NCI-H1048 (cell line): ENCODE measurements at places on chromosomes 7 and 10.

GRCh38 chr10:15168291-15168785 is at the start of gene NMT2:
TSS of gene NMT2 (minus strand) at chr10:15168693. CDS start at chr10:15168612, 81 bp downstream.
- peak; percentile 75 for DNase-seq

- no peak for DNase-seq
Measured at GRCh38 chr7:29471444-29472138, 92.0 kb upstream of the PRR15 start.

- no peak for DNase-seq
Measured at GRCh38 chr7:17159500-17160037, 138.9 kb upstream of the AHR start.

DNA sequence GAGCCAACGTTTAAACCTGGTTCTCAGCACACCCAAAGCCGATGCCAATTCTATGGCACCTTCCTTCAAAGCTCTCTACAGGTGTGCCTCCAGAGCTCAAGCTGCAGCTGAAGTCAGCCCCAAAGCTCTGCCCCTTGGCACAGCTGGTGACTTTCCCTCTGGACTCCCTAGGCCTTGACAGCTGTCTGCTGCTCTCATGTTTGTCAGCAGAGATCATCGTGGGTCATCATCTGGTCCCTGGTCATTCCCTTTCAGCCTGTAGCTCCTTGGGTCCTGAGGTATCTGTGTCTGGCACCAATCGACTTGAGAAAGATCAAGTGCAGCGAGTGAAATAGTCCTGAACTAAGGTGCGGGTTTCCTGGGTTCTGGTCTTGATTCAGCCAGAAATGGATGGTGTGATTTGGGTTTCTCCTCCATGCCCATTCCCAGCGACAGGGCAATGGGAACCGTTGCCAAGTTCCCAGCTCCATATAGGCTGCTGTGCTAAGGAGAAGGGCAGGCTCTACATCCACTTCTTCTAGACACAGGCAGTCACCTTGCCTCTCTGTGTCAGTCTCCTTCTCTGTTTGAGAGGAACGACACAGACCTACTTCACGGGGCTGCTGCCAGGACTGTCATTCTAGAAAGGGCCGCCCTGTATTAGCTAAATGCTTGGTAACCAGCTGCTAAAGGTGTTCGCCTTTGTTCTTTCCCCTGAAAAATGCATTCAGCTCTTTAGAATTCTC is 3.6 kb downstream of the PKD1L1 start:
- no peak for DNase-seq

DNA sequence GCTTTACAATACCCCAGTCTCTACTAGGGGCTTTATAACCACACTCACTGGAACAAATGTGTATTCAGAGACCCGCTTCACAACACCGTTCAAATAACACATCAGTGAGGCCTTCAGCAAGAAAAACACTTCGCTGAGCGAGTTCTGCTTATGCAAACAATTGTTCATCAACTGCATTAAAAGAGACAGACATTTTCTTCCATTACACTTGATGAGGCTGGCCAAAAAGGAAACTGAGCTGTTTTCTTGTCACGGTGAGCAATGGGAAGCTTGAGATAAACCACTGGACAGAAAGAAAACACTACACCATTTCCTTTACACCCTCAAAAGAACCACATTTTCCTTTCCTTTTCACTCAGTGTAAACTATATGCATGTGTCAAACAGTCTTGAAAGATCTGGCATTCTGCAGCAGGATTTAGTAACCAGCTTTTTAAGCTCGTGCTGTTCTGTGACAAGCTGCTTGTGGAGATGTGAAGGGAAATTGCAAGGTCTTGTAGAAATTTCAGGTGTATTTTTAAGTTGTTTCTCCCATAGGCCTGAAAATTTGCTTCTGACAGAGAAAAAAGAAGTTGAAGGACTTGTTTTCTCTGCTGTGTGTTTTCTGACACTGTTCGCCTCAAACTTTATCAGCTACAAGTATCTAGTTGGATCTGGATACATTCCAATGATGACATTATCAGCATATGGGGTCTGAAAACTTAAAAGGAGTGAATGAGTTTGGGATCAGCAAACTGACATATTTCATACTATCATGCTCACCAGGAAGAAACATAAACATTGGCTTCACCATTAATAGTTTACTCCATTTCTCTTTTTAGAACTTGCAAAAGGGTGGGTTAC is 693.1 kb downstream of the PARD3 start:
- no peak for DNase-seq

GRCh38 chr7:43572516-43573049 is 10.3 kb upstream of the STK17A start:
- DNase-seq, result no peak

DNA sequence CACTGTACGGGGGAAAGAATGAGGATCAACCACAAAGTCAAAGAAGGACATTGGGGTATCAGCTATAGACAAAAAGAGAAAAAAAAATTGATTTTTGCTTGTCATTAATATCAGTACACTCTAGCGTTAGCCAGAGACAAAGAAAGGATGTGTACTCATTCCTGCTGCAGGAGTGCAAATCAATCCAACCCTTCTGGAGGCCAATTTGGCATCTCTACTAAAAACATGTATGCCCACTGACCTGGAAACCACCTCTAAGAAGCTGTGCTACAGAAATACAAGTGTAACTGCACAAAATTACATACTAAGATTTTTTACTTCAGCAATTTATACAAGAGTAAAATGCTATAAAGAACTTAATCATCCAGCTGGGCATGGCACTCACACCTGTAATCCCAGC is 13.6 kb downstream of the NSMCE4A start:
- no peak for DNase-seq

DNA sequence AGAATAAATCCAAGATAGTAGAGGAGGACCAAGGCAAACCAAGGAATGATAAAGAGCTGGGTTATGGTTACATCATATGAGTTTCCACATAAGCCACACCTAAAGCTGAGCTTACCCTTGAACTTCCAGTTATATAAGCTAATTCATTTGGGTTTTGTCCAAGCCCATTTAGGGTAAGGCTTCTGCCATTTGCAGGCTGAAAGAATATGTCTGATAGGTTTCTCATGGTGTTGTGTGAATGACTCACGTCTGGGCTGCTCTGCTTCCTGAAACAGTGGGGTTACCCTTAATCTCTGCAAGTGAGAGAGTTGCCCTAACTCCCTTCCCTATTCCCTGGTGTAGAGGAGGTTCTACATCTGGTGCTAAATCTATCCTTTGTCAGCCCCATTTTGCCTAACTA is 60.8 kb downstream of the PTTG1IP2 start:
- DNase-seq, result no peak

DNA sequence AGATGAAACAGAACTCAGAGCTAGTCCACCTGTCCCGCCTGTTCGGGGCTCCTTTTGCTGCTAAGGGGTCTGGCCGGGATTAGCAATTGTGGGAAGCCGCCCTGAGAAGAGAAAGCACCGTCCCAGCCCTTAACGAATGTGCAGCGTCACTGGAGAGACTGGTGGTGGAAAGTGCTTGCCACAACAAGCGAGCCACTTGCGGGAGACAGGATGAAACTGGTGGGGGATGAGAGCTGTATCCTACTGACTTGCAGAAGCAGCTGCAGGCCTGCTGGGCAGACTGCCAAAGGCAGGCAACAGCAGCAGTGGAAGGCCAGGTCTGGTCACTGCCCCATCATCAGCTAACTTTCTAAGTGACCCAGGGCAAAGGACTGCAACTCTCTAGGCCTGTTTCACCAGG is 95.4 kb downstream of the FAM53B start:
- DNase-seq, result no peak

DNA sequence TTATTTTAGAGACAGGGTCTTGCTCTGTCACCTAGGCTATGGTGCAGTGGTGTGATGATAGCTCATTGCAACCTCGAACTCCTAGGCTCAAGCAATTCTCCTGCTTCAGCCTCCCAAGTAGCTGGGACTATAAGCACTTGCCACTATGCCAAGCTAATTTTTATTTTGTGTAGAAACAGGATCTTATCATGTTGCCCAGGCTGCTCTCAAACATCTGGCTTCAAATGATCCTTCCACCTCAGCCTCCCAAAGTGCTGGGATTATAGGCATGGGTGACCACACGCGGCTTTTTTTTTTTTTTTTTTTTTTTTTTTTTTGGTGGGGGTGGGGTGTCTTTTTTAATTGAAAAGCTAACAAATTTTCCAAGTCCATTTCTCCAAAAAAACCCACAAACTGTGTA is 18.4 kb downstream of the HPS6 start:
- DNase-seq, result no peak

DNA sequence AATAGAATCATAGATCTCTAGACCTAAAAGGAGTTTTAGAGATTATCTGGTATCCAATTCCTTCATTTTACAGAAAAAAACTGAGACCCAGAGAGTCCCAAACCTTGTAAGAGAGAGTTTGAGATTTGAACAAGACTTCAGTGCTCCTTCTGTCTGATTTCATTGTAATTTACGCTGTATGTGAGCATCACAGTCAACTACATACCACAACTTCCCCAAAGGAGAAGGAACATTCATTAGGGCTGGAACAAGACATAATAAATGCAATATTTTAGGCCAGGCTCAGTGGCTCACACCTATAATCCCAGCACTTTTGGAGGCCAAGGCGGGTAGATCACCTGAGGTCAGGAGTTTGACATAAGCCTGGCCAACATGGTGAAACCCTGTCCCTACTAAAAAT is 17.3 kb upstream of the PRKAR2B start:
- DNase-seq, result no peak

DNA sequence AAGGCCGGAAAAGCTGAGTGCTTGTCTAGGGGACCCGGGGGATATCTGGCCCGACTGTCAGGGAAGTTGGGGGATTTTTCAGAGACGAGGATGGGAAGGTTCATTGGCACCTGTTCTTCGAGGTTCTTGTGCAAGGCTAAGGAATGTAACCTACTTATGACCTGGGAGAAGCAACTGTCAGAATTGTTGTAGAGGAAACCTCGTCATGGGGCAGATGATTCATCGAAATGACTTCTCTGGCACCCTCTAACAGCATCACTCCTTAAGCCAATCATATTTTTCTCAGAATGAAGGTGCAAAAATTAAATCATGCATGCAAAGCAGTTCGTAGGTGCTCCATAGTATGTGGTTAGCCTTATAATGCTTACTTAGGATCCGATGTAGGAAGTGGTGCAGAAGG is 58.6 kb downstream of the PLXDC2 start:
- DNase-seq, result no peak
